ENCODE measurements at places on chromosomes 12 and 14.

- no peak for DNase-seq
Observed at GRCh38 chr12:123578243-123578642, 6.1 kb upstream of the TMED2 start.

GRCh38 chr12:32083489-32083888 is 23.2 kb upstream of the BICD1 start:
- DNase-seq, result no peak

DNA sequence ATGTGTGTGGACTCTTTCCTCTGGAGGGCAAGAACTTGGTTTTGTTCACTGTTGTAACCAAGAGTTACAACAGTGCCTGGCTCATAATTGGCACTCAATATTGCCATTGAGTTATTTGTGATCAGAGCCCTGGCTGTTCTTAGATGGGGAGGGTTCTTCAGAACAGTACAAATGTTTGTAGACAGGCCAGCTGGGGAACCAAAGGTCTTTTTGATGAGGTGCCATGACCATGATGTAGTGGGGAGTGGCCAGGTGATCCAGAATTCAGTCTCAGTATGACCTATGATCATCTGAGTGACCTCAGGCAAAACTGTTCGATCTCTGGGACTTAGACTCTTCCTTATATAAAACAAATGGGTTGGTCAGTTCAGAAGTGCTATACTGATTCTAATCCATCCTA is 3.3 kb upstream of the PRKAB1 start:
- no peak for DNase-seq

DNA sequence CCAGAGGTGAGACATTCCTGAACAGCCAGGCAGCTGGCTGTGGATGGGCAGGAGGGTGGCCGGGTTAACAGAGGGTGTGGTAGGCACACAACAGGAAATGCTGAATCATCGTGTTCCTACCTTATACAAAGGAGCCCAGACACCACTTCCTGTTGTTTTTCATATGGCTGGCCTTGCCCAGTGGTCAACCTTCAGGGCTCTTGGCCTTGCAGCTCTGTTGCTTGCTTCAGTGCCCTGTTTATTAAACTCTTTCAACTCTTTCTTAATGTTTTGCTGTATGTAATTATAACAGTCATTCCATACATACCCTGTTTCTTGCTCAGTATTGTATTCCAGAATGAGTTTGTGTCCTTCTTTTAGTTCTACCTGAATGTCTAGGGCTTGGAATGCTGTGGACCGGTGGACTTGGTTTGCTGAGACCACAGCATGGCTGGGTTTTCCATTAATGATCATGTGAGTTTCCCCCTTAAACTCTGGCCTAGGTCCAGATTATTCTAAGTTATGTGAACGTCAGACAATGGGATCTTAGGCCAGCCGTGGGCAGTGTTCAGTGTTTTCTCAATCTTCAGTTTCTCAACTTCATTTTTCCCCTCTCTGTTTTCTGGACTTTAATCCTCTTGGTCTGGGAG is 11.9 kb downstream of the CFAP54 start:
- peak; percentile 27 for DNase-seq

DNA sequence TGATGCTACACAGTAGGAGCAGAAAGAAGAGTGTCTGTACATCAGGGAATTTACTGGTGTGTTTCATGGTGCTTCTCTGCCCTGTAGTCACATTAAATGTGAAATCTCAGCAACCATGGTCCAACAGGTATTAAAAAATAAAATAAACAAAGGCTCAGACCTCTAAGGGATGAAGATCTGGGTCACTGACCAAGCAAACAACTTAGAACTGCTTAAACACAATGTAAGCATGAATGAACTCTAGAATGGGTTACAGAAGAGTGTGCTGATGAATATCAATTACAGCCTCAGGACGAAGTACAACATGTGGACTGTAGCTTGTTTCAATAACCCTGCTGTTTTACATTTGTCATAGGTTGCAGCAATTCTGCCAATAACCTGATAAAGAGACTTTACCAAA is 47.4 kb downstream of the SLC35F4 start:
- no peak for DNase-seq

DNA sequence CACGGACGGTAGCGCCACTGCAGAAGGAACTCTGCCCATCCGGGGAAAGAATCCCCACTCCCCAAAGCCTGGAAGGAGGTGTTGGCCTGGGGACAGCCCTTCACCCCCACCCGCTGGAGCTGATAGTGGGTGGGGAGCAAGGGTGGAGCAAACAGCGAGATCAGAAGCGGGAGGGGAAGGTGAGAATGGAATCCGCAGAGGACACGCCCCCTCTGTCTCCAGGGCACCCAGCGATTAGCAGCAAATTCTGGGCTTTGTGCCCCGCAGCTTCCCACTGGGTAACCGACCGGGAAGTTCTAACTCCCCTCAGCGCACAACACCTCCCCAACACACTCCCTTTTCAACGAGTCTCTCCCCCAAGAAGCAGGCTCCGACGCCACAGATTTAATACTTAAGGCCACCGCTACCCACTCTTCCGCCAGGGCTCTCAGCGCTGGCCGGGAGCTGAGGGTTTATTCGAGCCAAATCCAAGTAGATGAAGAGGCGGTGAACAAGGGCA is 1.4 kb downstream of the SLC25A29 start:
- DNase-seq, result no peak

DNA sequence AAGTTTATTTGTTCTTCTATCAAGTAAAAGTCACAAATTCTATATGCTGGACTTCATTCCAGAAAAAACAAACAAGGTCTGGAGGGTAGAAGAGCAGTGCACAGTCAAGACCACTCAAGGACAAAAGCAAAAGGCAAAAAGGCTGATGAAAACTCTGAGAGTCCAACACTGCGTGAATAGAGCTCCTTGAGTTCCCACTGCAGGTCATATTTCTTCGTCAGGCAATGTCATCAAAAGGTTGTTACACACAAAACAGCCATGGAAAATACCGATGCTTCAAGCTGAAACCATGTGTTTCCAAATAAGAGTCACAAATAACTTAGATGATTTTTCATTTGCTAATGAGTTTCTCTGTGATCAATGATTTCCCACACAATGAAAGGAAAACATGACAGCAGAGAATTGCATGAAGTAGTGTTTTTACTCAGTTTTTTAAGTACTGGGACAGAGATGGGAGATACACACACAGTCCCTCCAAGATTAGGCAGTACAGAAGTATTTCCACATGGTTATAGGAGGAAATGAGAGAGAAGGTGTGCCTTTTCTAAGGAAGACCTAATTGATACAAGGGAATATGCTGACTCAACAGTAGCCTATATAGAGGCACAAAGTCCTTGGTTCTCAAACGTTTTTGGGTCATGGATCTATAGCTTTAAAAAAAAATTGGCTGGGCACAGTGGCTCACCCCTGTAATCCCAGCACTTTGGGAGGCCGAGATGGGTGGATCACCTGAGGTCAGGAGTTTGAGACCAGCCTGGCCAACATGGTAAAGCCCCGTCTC is 177.7 kb downstream of the MED13L start:
- no peak for DNase-seq

DNA sequence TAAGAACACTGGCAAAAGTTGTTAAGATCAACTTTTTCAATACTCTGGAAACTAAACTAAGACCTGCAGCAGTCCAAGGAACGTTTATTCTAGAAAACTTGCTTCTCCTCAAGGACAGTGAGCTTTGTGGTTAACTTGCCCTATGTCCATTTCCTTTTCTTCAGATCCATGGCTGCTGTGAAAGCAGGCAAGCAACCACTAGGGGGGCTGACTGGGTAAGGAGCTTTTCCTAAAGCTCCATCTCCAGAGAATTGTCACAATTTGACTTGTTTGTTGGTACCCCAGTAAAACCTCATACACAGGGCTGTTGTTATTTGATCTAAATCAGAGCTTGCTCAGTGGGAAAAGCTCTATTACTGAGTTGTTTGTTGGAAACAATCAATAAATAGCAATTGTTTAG is 10.1 kb upstream of the RPL10L start:
- no peak for DNase-seq

DNA sequence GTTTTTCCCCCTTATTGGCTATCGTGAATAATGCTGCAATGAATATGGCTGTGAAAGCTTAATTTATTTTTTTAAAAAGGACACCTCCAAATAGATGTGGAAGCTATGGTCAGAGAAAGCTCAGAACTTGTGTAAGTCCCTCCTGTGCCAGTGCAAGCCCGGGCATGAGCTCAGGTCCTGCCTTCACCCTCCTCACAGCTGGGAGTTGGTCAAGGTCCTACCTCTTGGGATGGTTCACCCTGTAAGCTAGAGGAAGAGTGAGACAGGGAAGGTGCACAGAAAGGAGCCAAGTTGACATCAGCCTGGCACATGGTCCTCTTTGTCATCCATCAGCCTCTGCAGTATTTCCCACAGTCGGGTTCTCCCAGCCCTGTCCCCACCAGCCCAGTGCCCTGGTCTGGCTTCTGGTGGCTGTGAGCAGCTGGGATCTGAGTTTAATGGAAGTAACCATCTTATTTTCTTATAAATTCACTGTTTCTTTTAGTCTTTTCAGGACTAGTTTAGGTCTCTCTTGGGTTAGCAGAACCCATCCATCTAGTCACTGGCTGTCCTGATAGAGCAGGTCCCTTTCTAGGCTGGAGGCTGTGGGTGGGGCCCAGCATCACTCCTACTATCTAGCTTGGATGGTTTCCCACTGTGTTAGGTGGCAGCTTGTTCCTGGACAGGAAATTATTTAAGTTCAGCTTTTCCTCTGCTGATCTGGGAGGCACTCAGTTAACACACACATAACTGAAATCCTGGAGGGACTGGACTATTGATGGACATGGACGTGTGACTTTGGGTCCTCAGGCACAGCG is 11.8 kb upstream of the PLEKHG3 start:
- no peak for DNase-seq

- DNase-seq, result no peak
Observed at GRCh38 chr14:89420502-89420901, 3.5 kb upstream of the FOXN3 start.

- DNase-seq, result no peak
Observed at GRCh38 chr12:52235822-52236361, 2.8 kb downstream of the KRT7 start.

DNA sequence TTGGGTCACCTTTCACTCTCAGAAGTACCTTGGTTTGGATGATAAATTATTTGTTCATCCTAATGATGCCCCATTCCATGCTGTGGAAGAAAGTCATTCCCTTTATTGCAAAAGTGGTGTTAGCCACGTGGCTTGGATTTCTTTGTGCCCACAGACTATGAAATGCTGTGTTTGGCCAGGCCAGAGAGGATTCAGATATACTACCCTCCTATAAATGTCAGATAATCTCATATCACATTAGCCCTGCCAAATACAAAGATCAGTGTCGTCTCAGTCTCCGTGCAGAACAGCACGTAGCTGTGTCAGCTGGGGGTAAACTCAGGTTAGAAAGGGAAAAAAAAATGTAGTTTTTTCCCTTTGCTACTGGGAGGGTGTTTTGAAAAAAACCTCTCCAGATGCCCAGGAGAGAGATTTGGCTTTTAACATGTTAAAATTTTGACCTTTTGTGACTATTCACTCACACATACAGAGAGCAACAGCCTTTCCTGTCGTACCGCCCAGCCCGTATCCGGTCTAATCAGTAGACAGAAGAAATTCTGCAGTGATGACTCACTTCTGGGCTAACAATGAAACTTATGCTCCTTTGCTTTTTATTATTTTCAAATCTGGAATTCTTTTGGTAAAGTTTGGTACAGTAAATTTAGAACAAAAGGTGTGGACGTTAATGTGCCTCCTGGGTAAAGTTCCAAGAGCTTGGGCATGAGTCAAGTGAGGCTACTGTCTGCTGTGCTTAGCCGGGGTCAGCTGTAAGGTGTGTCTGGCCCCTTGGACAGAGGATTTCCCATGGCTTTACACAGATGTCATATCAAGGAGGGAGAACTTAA is 8.5 kb upstream of the PTPRB start:
- no peak for DNase-seq

DNA sequence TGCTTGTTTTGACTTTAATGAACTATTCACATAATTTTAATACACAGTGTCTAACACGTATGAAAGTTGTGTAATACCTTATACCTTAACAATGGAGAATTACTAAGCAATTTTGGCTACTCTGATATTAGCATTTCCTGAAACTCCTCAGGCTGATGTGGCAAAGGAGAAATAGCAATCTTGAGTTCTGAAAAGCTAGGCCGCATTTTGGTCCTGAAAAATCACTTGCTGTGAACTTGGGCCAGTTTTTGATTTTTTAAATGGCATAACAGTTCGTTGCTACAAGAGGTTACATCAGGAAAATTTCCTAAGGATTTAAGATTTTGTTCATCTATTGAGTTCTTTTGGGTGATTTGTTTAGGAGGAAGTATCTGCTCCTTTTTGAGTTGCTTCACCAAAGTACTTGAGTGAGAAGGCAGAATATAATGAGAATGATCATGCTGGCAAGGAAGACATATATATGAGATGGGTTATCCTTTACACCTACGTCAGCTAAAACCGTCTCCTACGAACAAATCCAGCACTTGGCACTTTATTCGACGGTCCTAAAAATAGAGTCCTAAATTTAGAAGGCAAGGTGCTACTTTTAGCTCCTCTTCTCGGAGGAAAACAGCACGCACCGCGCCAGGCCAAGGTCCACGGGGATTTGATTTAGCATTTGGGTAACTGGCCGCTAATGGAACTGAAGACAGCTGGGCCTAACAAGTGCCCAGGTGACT is 32.2 kb downstream of the MIA2 start:
- DNase-seq, result no peak

DNA sequence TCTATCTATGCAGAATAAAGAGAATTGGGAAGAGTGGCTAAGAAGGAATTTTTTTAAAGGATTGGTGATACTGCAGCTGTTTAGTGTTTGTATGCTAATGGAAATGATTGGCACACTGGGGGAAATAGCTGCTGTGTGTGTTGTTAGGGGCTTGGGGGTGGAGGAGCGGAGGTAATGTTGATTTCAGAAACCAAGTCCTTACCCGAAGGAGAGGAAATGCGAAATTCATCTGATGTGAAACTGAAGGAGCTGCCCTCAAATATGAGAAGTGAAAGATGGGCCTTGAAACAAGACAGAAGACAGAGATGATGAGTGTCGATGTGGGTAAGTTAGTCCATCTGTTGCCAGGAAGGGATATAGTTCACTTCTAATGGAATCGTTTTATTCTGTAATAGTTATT is 21.2 kb upstream of the RNASE12 start:
- DNase-seq, result no peak

DNA sequence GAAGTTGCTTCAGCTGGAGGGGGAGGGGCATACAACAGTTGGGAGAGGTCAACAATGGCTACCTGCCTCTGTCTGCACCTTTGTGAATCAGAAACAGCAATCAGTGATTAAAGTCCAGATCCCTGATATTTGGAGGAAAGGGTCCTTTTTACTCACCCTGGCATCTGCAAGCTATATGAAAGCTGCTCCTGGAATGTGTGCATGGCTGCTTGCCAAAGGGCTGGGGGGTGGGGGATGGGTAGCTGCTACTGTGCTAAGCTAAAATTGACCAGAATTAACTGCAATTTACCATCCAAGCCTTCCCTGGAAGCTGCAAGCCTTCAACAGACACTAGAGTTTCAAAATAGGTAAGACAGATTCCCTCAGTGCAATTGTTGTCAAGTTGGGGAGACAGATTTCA is 13.5 kb upstream of the GTF2A1 start:
- DNase-seq, result no peak

DNA sequence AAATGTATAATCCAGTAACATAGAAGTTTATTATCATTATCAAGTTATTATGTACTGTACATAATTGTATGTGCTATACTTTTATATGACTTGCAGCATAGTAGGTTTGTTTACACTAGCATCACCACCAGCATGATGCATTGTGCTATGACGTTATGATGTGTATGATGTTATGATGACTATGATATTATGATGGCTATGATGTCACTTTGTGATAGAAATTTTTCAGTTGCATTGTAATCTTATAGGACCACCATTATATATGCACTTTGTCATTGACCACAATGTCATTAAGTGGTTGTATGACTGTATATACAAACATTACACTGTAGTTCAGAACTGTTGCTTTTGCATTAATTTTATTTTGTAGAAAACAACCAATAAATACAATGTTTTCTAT is 173.4 kb downstream of the PPFIA2 start:
- no peak for DNase-seq
